ENCODE measurements at places on chromosomes 3 and 15. TPM values are rescaled to one million over a fixed set of nuclear protein-coding genes. Genes with fewer than 3 reads are reported as not detected.

- DNase-seq, result no peak
Observed at GRCh38 chr15:69843900-69844304, 253.8 kb downstream of the TLE3 start.

GRCh38 chr3:159458010-159458409 is 530.6 kb upstream of the IL12A start:
- DNase-seq, result no peak

Gene CPN2
- 1.3 TPM for polyA plus RNA-seq

Gene NOX5
- polyA plus RNA-seq, result 0.39 TPM

DNA sequence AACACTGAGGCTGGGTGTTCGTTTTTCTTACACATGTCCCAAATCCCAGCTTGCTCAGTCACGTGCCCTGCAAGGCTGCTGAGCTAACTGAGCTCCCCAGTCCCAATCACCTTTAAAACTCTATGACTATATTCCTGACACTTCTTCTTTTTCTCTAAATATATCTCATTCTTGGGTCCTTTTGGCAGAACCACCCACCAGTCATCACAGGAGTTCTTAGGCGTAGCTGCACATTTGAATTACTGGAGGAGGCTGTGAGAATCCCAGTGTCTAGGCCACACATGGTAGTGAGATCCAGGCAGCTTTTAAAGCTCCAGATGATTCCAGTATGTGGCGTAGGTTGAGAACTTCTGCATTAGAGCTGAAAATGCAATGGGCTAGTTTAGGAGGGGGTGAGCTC is 66.3 kb downstream of the ST8SIA2 start:
- DNase-seq, result no peak

Gene EPHA3
- 3.2 TPM for polyA plus RNA-seq

Gene CLDN16
- polyA plus RNA-seq, result not detected

Gene FBLN2
- polyA plus RNA-seq, result 33.5 TPM

- peak; percentile 74 for DNase-seq
Observed at GRCh38 chr3:132399054-132399929, 18.0 kb upstream of the DNAJC13 start.

Gene GOLGA6A
- polyA plus RNA-seq, result not detected

Gene NMD3
- polyA plus RNA-seq, result 49.1 TPM

GRCh38 chr15:80953001-80953952 is 36.3 kb downstream of the MESD start:
- DNase-seq, result no peak

Gene RETNLB
- not detected for polyA plus RNA-seq

Gene TRAK1
- polyA plus RNA-seq, result 37.3 TPM

- DNase-seq, result no peak
Observed at GRCh38 chr3:69201658-69202057, 79.3 kb upstream of the LMOD3 start.

GRCh38 chr15:51620641-51621040 is 1.9 kb downstream of the DMXL2 start:
- DNase-seq, result no peak

- DNase-seq, result no peak
Observed at GRCh38 chr3:147377412-147378367, 28.7 kb downstream of the ZIC4 start.

GRCh38 chr3:27630885-27631284 is 91.2 kb downstream of the EOMES start:
- no peak for DNase-seq

All from cardiac muscle cell (in vitro differentiated cells and primary cell).